ENCODE measurements at places on chromosomes 6 and 20.

DNA sequence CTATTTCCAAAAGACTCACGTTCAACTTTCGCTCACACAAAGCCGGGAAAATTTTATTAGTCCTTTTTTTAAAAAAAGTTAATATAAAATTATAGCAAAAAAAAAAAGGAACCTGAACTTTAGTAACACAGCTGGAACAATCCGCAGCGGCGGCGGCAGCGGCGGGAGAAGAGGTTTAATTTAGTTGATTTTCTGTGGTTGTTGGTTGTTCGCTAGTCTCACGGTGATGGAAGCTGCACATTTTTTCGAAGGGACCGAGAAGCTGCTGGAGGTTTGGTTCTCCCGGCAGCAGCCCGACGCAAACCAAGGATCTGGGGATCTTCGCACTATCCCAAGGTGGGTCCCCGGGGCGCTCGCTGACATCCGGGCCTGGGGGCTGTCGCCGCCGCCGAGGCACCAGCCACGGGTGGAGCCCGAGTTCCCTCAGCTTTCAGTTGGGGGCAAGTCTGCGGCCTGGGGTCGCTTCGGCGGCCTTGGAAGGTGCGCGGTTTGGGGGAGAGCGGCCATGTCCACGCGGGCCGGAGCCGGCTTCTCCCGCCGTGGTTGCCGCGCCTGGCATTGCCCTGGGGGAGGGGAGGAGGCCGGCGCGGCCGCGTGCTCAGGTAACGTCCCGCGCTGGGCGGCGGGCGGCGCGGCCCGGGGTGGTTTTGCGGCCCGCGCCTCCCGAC is 429 bp downstream of the AMD1 start:
- DNase-seq = peak; percentile 82
- H3K27ac ChIP-seq = peak overlapping the region; percentile 94
- H3K27me3 ChIP-seq = no peaks in the 10 kb centered on the region
- peak overlapping the region; percentile 79 for H3K4me3 ChIP-seq
- peaks cover 28% of the 10 kb centered on the region for H3K4me1 ChIP-seq

GRCh38 chr6:3784423-3784822 is 32.9 kb upstream of the PXDC1 start:
- no peaks in the 10 kb centered on the region for H3K4me1 ChIP-seq
- H3K27me3 ChIP-seq = no peaks in the 10 kb centered on the region
- no peak for DNase-seq
- no peak overlapping the region for H3K27ac ChIP-seq
- no peaks in the 10 kb centered on the region for H3K36me3 ChIP-seq

DNA sequence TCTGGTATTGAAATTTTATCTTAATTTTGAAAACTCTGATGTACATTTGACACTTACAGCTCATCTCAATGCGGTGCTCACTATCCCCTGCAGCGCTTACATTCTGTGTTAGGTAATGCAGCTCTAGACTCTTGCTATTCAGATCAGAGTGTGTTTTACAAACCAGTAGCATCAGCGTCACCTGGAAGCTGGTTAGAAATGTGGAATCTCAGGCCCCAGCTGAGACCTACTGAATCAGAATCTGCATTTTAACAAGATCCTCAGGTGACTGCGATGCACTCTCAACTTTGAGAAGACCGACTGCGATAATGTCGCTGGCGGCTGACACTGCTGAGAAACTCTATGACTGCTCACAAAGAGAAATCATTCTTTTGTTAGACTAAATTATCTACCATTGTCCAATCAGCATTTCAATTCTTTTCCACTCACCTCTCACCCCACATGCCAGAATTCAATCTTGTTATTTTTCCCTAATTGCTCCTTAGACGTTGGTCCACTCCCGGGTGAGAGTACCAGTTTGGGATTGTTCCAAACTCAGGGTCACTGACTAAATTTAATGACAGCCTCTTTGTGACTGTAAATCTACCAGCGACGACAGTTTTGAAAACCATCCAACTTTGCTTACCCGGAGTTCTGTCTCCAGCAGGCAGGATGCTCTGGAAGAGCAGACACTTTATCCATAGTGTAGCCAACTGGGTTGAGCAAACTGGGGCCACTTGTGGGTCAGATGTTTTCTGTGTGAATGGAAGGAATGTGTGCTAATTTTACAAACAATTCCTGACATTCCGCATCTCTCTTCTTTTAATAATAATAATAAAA is 140.1 kb upstream of the BTBD3 start:
- H3K4me3 ChIP-seq = peak overlapping the region; percentile 30
- peaks cover 4% of the 10 kb centered on the region for H3K4me1 ChIP-seq
- no peaks in the 10 kb centered on the region for H3K27me3 ChIP-seq
- no peak for DNase-seq
- no peaks in the 10 kb centered on the region for H3K36me3 ChIP-seq
- no peak overlapping the region for H3K27ac ChIP-seq

DNA sequence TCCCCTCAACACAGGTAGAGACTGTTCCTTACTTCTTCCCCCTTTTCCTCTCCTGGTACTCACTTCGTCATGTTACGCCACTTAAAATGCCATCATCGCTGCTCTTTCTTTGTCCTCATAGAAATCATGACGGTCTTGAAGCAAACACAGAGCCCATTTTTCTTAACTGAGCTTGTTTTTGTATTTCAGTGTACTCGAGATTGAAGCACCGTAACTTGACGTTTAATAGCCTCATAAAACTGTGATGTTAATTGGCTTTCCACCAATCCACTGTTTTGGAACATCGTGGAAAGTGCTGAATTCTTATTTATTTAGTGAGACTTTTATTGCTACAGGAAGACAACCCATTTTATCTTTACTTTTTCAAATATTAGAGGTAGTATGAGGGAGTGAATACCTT is 38.7 kb downstream of the DUSP22 start:
- H3K27ac ChIP-seq = no peak overlapping the region
- H3K36me3 ChIP-seq = no peaks in the 10 kb centered on the region

DNA sequence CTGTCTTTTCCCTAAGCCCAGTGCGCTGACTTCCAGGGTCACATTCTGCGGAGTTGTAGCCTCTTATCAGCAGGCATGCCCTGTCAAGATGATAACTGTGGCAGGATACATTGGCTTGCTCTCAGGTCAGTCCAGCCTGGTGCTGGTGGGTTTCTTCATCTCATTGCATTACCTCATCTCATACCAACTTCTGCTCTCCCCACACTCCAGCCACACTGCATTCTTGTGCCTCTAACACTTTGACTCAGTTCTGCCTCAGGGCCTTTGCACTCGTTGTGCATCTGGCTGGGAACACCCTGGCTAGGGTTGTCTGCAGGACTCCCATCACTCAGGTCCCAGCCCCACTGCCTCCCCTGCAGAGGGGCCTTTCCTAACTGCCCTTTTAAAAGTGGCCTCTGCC is 110.3 kb upstream of the BACH2 start:
- H3K27ac ChIP-seq = no peak overlapping the region
- no peaks in the 10 kb centered on the region for H3K27me3 ChIP-seq
- no peak for DNase-seq
- H3K4me1 ChIP-seq = peaks cover 9% of the 10 kb centered on the region
- no peak overlapping the region for H3K4me3 ChIP-seq
- H3K36me3 ChIP-seq = no peaks in the 10 kb centered on the region

DNA sequence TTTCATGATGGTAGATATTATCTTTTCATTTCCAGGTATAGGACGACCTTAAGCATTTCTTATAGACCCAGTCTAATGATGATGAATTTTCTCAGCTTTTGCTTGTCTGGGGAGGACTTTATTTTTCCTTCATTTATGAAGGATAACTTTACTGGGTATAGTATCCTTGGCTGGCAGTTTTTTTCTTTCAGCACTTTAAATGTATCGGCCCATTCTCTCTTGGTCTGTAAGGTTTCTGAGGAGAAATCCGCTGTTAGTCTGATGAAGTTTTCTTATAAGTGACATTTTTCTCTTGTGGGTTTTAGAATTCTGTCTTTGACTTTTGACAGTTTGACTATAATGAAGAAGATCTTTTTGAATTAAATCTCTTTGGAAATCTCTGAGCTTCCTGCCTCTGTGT is 144.7 kb upstream of the SLC22A23 start:
- no peaks in the 10 kb centered on the region for H3K27me3 ChIP-seq
- DNase-seq = no peak
- H3K27ac ChIP-seq = no peak overlapping the region
- no peaks in the 10 kb centered on the region for H3K36me3 ChIP-seq

GRCh38 chr6:50602292-50602691 is 111.0 kb upstream of the TFAP2D start:
- H3K4me3 ChIP-seq = no peak overlapping the region
- DNase-seq = no peak
- H3K27me3 ChIP-seq = no peaks in the 10 kb centered on the region
- no peaks in the 10 kb centered on the region for H3K36me3 ChIP-seq
- H3K4me1 ChIP-seq = no peaks in the 10 kb centered on the region
- no peak overlapping the region for H3K27ac ChIP-seq

DNA sequence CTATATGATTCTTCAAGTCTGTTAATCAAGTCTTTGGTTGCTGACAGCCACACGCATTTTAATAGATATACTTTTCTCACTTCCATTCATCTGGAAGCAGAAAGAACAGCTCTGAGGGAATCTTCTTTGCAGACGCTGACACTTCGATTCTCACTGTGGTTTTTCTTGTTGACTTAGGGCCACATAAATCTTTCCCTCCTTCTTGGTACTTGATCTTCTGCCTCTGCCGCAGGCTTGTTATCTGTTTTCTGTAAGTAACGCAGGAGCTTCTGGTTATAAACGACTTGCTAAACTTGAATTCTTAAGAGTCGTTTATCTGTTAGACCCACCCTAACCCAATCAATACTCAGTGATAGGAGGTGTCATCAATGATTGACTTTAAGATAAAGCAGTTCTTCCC is 268.8 kb upstream of the SULF2 start:
- H3K27ac ChIP-seq = no peak overlapping the region
- H3K36me3 ChIP-seq = no peaks in the 10 kb centered on the region
- H3K27me3 ChIP-seq = no peaks in the 10 kb centered on the region

GRCh38 chr6:18115356-18115755 is 7.1 kb downstream of the NHLRC1 start:
- H3K27me3 ChIP-seq = no peaks in the 10 kb centered on the region
- no peak overlapping the region for H3K27ac ChIP-seq
- no peak overlapping the region for H3K4me3 ChIP-seq
- no peak for DNase-seq
- H3K36me3 ChIP-seq = no peaks in the 10 kb centered on the region

- no peak overlapping the region for H3K4me3 ChIP-seq
- no peaks in the 10 kb centered on the region for H3K27me3 ChIP-seq
- no peak overlapping the region for H3K27ac ChIP-seq
- peaks cover 74% of the 10 kb centered on the region for H3K36me3 ChIP-seq
Observed at GRCh38 chr20:50130995-50131394, 18.0 kb upstream of the UBE2V1 start.

- no peak for DNase-seq
- H3K4me3 ChIP-seq = no peak overlapping the region
- peaks cover 22% of the 10 kb centered on the region for H3K4me1 ChIP-seq
- H3K27ac ChIP-seq = peak overlapping the region; percentile 55
Observed at GRCh38 chr20:20010639-20011500, 6.3 kb upstream of the NAA20 start.

- H3K4me3 ChIP-seq = no peak overlapping the region
- no peaks in the 10 kb centered on the region for H3K27me3 ChIP-seq
- H3K27ac ChIP-seq = no peak overlapping the region
- no peaks in the 10 kb centered on the region for H3K36me3 ChIP-seq
Observed at GRCh38 chr20:58054082-58054779, 174.2 kb downstream of the ANKRD60 start.

GRCh38 chr6:151286214-151286613 is 46.4 kb downstream of the AKAP12 start:
- no peak overlapping the region for H3K4me3 ChIP-seq
- DNase-seq = no peak
- H3K27me3 ChIP-seq = no peaks in the 10 kb centered on the region
- H3K27ac ChIP-seq = peak overlapping the region; percentile 7
- H3K36me3 ChIP-seq = no peaks in the 10 kb centered on the region

- no peak overlapping the region for H3K4me3 ChIP-seq
- H3K27ac ChIP-seq = no peak overlapping the region
- H3K4me1 ChIP-seq = no peaks in the 10 kb centered on the region
- DNase-seq = no peak
- H3K36me3 ChIP-seq = no peaks in the 10 kb centered on the region
- no peaks in the 10 kb centered on the region for H3K27me3 ChIP-seq
Observed at GRCh38 chr6:56291302-56291917, 44.0 kb upstream of the COL21A1 start.

DNA sequence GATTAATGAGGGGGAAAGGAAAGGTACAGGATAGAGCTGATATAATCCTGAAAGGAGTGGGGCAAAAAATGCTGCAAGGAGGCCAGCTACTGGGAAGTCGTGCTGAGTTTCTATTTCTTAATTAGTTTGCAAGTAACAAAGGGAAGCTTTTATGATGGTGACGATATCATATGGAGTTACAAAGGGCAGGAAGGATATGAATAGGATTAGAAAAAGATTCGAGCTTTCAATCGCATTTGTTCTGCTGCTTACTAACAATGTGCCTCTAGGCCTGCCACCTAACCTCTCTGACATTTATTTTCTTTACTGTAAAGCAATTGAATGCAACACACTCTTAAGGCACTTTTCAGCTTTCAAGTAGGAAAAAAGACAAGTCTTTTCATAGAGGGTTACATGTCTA is 219.2 kb downstream of the CLVS2 start:
- no peaks in the 10 kb centered on the region for H3K27me3 ChIP-seq
- H3K4me1 ChIP-seq = no peaks in the 10 kb centered on the region
- DNase-seq = no peak
- no peaks in the 10 kb centered on the region for H3K36me3 ChIP-seq
- H3K4me3 ChIP-seq = no peak overlapping the region

DNA sequence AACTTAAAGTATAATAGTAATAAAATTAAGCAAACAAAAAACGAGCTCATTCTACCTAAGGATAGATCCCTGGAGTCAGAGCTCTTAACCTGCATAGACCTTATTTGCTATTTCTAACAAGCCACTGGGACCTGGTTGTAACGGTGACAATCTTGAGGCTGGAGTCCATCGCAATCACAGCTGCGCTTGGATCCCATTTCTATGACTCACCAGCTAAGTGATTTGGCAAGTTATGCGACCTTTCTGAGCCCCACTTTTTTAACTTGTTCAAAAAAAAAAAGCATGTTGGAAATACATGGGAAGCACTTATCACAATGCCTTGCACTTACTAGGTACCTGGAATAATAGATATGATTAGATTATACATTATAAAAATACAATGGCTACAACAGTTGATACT is 389.5 kb upstream of the CDH4 start:
- no peaks in the 10 kb centered on the region for H3K4me1 ChIP-seq
- no peak overlapping the region for H3K4me3 ChIP-seq
- no peak overlapping the region for H3K27ac ChIP-seq
- no peaks in the 10 kb centered on the region for H3K27me3 ChIP-seq
- H3K36me3 ChIP-seq = no peaks in the 10 kb centered on the region

All from upper lobe of right lung (tissue), 1 donor.